ENCODE measurements at places on chromosomes 7 and 10.

- DNase-seq, result no peak
These were observed 387.0 kb downstream of the SDK1 start for GRCh38 chr7:3688071-3688470.

DNA sequence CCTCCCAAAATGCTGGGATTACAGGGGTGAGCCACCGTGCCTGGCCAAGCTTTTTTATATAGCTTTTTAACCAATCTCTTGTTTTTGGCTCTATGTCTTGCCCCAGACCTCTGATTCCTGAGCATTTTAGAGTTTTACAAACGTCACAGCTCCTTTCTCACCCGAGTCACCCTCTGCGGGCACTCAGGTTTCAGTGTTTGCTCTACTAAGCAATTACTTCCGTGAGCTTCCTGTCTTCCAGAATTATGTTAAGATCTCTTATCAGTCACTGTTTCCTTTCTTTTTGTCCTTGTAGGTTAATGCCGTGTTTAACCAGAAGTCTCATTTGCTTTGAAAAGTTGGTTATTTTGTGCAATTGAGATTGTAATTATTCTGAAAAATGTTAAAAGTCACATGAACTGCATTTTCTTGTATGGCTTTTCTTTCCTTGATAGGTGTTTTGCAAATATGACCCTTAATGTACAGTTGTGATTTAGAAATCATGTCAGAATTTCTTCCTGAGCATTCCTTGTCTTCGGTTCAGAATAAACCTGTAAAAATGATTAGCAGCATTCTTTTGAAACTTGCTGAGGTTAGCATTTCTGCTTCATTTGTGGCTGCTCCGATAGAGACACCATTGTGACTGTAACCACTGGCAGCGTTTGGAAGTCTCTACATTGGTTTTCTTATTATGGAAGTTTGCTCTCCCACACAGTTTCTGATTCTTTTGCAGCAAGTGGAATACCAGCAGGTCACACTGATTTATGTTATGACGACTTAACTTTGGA lies 4.5 kb upstream of the HKDC1 start:
- DNase-seq, result no peak

GRCh38 chr7:18828260-18828993 lies 289.0 kb downstream of the TWIST1 start:
- DNase-seq, result peak; percentile 56

DNA sequence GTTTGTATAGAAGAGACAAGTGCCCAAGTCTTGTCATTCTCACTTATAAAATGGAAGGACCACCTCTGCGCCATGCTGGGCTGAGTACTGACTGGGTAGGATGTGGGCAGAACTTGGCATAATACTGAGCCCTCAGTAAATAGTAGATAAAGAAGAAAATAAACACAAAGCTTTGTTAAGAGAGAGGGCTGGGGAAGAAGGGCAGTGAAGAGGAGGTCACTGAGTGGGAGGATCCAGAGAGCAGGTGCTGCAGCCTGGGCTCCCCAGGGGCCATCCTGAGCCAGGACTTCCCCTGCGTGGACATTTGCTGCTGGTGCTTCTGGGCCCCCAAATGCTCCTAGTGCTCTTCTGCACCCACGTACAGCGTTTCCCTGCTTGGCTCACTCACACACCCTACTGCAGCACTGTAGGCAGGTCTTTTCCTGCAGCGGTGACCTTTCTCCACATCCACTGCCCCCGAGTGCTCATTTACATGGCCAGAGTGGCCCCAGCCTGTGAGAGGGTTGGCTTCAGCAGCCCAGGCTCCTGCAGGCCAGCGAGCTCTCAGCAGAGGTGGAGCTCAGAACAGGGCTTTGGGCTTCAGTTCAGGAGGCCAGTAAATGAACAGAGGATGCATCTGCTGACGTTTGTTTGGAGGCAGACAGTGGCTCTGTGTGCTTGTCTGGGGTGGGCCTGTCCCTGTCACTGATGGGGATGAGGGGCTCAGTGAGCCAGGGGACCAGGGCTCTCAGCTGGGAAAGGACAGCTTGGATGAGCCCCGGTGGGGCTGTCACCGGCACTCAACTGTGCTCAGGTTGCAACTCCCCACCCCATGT lies 164.6 kb downstream of the ADARB2 start:
- DNase-seq, result no peak

DNA sequence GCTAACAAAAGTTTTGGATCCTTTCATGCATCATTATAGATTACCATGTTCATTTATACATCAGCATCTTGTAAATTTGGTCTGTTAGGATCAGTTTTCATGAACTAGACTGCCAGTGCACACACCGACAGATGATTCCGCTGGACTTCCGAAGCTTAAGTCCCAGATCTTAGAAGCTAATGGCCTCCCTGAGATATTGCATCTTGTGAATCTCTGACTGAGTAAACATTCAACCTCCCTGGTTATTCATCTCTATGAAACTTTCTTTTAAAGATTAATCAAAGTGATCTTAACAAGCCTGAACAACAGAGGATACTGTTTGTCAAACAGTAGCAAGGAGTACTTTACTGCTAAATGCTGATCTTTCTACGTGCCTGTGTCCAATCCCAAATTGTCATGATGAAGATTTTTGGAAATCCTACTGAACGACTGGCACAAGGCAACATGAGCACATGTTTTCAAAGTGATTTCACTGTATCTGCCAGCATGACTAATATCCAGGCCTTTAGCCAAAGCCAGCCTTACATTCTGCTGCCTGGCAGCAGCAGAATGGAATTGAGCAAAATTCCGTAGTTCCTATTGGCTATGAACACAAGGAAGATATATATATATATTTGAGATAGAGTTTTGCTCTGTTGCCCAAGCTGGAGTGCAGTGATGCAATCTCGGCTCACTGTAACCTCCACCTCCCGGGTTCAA lies 91.3 kb upstream of the ANK3 start:
- DNase-seq, result peak; percentile 83

GRCh38 chr10:49610114-49610457 lies at the start of gene SLC18A3:
Gene SLC18A3, plus strand, starts transcription at chr10:49610310. Its CDS starts 431 bp downstream, at chr10:49610741.
- no peak for DNase-seq

GRCh38 chr7:152924826-152925411 lies 165.4 kb downstream of the ACTR3B start:
- DNase-seq, result no peak

DNA sequence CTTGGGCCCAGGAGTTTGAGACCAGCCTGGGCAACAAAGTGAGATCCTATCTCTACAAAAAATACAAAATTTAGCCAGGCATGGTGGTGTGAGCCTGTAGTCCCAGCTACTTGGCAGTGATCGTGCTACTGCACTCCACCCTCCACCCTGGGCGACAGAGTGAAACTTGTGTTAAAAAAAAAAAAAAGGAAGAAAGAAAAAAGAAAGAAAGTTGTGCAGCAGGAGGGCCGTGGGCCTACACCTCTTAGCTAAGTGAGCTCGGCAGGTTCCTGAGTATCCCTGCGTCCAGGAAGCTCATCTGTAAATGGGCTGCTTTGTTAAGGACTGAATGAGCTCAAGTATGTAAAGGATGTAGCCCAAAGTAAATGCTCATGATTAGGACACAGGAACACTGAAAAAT lies 155.0 kb downstream of the RNF216 start:
- DNase-seq, result no peak

DNA sequence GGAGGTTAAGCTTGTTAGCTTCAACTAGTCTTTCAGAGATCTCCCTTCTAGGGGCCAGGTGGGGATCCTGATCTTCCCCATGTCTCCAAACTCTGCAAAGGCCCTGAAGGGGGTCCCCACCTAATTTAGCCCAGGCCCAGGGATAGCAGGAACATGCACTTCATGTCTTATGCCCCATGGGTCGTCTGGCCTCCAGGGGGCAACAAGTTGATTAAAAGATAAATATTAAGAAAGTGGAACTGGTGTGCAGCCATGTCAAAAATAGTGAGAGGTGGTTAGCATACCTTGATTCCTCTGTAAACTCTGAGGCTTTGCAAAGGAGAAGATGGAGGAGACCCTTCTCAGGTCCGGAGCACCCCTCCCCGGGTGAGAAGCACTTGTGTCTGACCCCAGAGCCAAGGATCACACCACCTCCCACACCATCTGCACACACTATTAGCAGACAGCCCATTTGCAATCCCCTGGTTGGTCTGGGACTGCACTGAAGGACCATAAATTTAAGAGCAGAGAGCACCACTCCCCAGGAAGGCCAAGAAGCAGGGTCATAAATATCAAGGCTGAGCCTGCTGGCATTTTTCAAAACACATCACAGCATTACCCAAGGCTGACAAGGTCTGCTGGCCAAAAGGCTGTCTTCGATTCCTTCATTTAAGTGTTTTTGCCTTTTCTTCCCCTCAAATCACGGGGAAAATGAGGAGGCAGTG lies 44.2 kb upstream of the LRRC18 start:
- peak; percentile 7 for DNase-seq

- DNase-seq, result no peak
These were observed 676.0 kb upstream of the GALNT17 start for GRCh38 chr7:70455925-70456324.

- no peak for DNase-seq
These were observed 66.5 kb downstream of the AFAP1L2 start for GRCh38 chr10:114337510-114338462.

GRCh38 chr10:114053946-114054345 lies 10.3 kb downstream of the ADRB1 start:
- DNase-seq, result no peak

- no peak for DNase-seq
These were observed 8.1 kb downstream of the SDK1 start for GRCh38 chr7:3309140-3309539.

DNA sequence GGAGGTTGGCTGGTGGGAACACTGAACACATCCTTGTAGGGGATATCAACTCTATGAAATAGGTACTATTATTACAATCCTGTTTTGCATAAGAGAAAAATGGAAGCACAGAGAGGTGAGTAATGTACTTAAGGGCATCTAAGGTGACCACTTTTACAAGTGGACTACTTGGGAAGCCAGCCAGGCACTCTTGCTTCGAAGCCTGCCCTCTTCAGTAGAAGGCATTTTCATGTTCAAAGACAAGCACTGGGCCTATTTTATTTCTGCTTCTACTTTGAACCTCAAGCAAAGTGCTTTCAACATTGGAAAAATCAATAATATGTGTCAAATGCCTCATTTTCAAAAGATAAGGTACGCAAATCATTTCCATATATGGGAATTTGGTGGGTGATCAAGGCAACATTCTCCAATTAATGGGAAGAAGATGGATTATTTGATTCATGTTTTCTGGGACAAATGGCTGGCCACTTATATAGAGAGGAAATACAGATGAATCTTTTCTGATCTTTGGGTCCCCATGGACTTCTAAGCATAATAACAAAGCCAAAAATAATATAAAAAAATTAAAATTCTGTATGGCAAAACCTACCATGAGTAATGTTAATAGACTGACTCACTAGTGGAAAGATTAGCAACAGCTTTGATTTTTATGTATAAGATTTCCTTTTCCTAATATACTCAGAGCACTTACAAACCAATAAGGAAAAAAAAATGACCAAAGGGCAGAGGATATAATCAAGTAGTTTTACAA lies 270.2 kb downstream of the FRMD4A start:
- no peak for DNase-seq

- no peak for DNase-seq
These were observed 16.1 kb upstream of the FAM170B start for GRCh38 chr10:49149881-49150280.

GRCh38 chr10:94299417-94299816 lies 63.3 kb downstream of the NOC3L start:
- DNase-seq, result peak; percentile 98

GRCh38 chr10:62171791-62172190 lies 96.9 kb downstream of the RTKN2 start:
- no peak for DNase-seq

- DNase-seq, result no peak
These were observed 67.8 kb upstream of the CYTH3 start for GRCh38 chr7:6340241-6340640.

DNA sequence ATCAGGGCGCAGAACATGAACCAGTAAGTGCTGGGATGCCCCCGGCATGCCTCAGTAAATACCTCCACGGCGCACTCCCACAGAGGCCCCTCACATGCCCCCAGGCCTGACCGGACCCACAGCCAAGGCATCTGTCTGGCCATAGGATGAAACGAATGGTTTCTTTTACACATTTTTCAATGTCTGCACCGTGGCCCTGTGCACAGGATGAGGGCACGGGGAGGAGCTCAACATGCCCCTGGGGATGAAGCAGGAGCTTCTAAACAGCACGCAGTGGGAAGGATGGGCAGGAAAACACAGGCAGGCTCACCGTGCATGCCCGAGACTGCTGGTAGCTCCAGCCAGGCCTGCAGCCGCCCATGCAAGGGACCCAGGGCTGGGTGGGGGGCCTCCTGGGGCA lies 283.3 kb downstream of the TNS3 start:
- no peak for DNase-seq

DNA sequence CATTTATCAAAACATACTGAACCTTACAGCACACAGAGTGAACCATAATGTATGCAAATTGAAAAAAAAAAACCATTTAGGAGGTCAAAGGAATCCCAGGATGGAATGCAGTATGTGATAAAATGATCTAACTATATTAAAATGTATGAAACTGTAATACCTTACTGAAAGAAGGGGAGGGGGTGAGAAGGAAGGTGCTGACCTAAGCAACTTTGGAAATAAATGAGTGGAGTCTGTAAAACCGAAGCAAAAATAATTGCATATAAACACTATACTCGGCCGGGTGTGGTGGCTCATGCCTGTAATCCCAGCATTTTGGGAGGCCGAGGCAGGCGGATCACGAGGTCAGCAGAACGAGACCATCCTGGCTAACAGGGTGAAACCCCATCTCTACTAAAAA lies 69.4 kb downstream of the XPNPEP1 start:
- no peak for DNase-seq

GRCh38 chr7:95316588-95316987 lies 7.7 kb downstream of the PON1 start:
- DNase-seq, result no peak

DNA sequence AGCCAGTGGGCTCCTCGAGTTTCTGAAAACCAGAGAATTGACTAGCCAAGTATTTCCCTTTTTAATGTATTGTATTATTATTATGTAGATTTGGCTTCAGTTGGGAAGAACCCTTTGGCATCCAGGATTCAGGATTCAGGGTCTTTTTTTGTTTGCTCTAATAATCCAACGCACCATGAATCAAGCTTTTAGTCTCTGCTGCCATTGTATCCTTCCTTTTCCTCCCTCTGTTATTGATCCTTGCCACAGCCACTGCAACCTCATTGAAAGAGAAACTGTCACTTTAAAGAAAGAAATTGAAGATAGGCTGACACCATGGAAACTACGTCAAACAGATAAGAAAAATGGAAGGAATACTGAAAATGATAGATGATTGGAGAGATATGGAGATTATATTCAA lies 150.0 kb downstream of the CHRM2 start:
- no peak for DNase-seq

- no peak for DNase-seq
These were observed 4.5 kb upstream of the EMX2 start for GRCh38 chr10:117537904-117538524.

Data from myocyte (in vitro differentiated cells).